ENCODE measurements at places on chromosomes 4 and X. TPM values are rescaled to one million over a fixed set of nuclear protein-coding genes. Genes with fewer than 3 reads are reported as not detected.

The RHOXF1 gene
- total RNA-seq = not detected

The FAT4 gene
- 4.6 TPM for total RNA-seq

The OCIAD1 gene
- 103 TPM for total RNA-seq

The KIAA1210 gene
- total RNA-seq = not detected

The HPSE gene
- 5.1 TPM for total RNA-seq

The PROM1 gene
- 43.8 TPM for total RNA-seq

The AR gene
- total RNA-seq = 0.83 TPM

The PPEF1 gene
- not detected for total RNA-seq

The CTAG1B gene
- total RNA-seq = not detected

The ADH1A gene
- not detected for total RNA-seq

The ADGRG4 gene
- not detected for total RNA-seq

The FAM3A gene
- total RNA-seq = 36.8 TPM

The CHM gene
- total RNA-seq = 24.3 TPM

The FABP2 gene
- not detected for total RNA-seq

Data from Calu3 (cell line).